ENCODE measurements at places on chromosomes 4 and X.

DNA sequence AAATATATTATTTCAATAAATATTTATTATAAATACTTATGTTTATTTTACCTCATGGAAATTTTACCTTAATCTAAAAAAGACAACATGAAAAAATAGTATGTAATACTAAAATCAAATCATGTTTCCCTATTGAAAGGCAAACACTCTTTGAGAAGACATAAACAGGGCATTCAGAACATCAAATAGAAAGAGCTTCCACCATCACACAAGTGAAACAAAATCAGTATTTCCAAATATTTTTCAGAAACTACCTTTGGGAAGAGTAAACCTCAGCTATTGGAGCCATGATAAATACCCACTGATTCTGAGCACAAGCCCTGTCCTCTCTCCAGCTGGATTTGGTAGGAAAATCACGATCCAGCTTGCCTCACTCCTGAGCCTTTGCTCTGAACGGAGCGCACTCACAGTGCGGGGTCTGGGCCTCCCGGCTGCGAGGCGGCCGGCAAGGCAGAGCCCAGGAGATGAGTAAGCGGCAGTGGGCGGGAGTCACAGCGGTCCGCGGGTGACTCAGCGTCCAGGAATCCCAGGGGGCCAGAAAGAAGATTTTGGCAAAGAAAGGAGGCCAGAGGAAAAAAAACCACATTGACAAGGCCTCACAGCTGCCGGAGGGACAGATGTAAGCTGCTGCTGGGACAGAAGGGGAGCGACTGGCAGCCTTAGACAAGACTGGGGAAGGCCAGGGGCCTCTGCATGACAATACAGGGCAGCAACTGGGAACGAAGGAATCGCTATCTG lies 14.7 kb upstream of the ANXA5 start:
- DNase-seq = no peak

GRCh38 chr4:20028645-20029044 lies 223.1 kb upstream of the SLIT2 start:
- no peak for DNase-seq

DNA sequence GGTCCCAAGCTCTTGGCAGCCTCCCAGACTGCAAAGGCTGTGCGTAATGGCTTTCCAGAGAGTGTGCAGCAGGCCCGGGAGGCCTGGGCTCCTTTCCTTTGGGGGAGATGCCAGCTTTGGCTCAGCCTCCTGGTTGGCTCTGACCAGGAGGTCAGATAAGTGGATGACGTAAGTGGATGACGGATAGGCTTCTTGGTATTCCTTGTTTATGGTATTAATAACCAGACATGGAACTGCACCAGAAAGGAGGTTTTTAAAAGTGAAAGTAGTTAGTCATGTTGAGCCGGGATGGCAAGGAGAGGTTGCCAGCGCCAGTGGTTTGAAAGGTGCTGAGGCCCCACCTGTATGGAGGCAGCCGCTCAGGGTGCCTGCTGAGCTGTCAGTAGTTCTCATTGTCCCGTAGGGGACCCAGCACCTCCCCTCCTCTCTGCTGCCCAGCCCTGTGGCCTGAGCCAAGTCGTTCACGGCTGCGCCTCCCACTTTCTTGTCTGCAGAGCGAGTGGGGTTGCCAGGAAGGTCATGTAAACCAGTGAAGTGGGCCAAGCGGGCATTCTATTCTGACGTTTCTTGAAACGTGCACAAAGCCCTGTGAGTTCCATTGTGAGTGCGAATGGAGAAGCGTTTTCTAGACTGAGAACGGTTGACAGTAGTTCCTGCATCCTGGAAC lies 28.7 kb upstream of the STOX2 start:
- DNase-seq = no peak

GRCh38 chr4:29079260-29079659 lies 1640.9 kb upstream of the PCDH7 start:
- DNase-seq = no peak

Measured in stimulated activated CD8-positive, alpha-beta memory T cell treated with anti-CD3 and anti-CD28 coated beads, Interleukin-7, amount 100 ng/mL, for 1 hour (primary cell).